Dorsolateral prefrontal cortex (tissue), 122 donors: ENCODE measurements at places on chromosomes 1 and 21. TPM values are rescaled to one million over a fixed set of nuclear protein-coding genes. Genes with fewer than 3 reads are reported as not detected.

- DNase-seq = no peak
Observed at GRCh38 chr21:15826147-15826780, 96.5 kb downstream of the USP25 start.

Gene SPRR1B
- not detected for total RNA-seq

DNA sequence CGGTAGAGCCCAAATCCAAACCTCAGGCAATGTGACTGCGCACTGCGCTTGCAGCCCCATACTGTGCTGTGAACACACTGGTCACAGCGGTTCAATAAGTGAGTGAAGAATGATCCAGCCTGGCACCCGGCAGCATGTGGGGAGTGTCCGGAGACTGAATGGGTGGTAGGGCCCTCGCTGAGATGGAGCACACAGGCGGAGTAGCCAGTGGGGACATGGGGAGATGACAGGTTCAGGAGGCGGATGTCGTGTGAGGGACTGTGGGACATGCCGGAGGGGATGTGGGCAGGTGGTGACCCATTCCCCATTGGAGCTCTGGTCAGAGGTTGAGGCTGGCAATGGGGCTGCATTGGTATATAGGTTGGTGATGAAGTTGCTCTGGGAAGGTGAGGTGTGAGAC is 5.6 kb downstream of the SRARP start:
- no peak for DNase-seq

- DNase-seq = no peak
Observed at GRCh38 chr1:170765712-170766330, 101.9 kb downstream of the PRRX1 start.

GRCh38 chr21:41055266-41055665 is 112.7 kb upstream of the BACE2 start:
- no peak for DNase-seq

GRCh38 chr1:241355311-241356010 is 1.5 kb downstream of the RGS7 start:
- DNase-seq = no peak

- no peak for DNase-seq
Observed at GRCh38 chr1:39852876-39853275, 30.4 kb downstream of the TRIT1 start.

Gene OVAAL
- not detected for total RNA-seq

DNA sequence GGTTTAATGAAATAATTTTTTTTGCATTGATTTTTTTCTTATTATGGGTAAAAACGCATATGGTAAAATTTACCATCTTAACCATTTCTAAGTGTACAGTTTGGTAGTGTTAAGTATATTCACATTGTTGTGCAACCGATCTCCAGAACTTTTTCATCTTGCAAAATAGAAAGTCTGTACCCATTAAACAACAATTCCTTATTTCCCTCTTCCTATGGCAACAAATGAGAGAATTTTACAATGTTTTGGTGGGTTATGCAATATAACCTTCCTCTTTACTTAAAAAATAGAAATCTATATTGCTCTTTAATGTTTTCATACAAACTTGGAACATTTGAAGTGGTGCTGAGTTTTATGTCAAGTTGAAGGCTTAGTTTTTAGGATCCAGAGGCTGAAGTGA is 26.6 kb downstream of the MAP3K7CL start:
- DNase-seq = no peak

GRCh38 chr21:36596174-36596573 is 102.7 kb upstream of the SIM2 start:
- no peak for DNase-seq

- no peak for DNase-seq
Observed at GRCh38 chr1:186152620-186153239, 222.3 kb downstream of the TPR start.

DNA sequence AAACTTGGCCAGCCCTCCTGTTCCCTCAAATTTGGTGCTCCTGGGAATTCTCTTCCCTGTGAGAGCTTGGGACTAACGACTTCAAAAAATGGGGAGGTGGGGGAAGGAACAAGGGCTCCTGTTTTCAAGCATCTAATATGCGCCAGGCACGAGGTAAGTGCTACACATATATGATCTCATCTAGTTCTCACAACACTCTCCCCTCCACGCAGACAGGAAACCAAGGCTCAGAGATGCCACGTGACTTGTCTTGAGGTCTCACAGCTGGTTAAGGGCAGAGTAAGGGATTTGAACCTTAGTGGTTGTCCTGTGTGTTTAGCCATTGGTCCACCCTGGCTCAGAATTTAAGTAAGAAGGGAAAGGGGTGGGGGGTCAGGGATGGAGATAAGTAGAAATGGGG is 125.9 kb downstream of the DMRTB1 start:
- peak; percentile 3 for DNase-seq

DNA sequence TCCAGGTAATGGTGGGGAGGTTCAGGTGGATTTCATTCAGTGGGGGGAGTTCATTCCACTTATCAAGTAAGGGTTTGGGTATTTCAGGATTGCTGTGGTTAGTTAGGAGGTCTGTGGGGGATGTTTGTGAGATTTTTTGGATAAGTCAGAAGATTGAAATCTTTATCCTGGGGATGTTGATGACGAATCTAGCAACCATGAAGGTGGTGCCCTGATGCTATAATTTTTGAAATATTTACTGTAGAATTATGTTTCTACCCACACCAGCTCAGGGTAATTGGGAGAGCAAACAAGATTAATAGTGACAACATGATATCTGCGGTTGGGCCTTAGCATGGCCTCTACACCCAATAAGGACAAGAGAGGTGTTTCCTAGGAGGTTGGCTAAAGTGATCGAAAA is 28.3 kb downstream of the SUCO start:
- DNase-seq = no peak

Gene TINAGL1
- total RNA-seq = 38.6 TPM

Gene TNFRSF18
- total RNA-seq = 0.72 TPM

DNA sequence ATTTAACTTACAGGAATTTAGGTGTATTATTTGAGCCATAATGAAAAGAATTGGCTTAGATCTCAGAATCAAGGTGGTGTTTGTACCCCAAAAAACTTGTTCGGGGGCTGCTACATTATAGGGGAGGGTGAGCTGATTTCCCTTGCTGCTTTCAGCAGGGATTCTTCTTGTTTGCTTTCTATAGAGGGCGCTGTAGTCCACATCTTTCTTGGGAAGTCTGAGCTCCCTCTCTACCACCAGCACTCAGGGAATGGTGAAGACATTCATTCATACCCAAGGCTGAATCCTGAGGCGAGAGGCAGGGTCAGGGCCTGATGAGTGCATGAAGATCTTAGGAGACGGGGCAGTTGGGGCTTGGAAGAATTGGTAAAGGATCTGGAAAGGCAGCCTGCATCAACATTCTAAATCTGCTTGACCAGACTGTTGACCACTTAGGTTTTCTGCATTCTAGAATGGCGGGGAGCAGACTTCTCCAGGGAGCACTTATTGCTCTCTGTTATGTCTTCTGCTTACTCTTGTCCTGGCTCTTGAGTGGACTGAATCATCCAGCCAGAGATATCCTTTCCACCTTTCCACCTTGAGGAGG is 18.9 kb downstream of the SPATA46 start:
- DNase-seq = no peak
